GM03348 (cell line): ENCODE measurements at places on chromosomes 3 and 15.
A peak's percentile ranks its signal among the peaks of the same experiment; 100 is the strongest.

DNA sequence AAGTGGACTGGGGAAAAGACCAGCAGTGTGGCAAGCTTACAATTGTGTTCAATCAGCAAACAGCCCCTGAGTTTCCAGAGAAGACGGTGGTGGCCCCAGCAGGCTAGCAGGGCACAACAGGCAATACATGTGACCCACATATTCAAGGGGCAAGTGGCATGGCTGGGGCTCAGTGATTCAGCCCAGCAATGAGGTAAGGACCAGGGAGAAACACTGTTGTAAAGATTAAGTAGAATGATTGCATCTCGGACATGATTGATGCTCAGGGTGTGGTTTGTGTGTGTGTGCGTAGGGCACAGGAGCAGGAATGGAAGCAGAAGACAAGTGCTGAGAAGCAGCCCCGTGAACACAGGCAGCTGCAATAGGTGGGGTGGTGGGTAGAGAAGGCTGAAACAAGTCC is 37.9 kb downstream of the KLHL6 start:
- DNase-seq: no peak

DNA sequence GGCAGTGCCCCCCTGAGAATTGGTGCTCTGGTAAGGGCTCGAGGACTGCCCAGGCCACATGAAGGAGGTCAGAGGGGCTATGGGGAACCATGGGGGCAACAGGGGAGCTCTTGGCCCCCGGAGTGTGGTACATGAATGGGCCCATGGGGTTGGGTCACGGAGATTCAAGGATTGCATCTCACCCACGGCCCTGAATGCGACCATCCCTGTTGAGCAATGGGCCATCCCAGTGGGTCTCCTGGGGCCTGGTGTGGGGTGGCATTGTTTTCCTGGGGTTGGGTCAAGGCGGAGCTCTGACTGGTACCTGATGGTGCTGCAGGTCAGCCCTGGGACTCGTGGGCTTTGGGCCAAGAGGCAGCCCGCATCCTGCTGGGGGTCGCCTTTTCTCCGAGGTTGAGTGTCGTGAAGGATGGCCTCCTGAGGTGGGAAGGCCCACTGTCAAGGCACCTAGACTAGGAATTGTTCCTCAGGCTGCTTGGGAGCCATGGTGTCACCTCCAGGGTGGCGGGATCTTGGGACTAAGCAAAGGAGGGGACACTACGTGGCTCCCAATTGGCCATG is 198.3 kb downstream of the UBE3A start:
- no peak for DNase-seq

- DNase-seq: no peak
Observed at GRCh38 chr15:92599394-92599970, 56.1 kb downstream of the FAM174B start.

DNA sequence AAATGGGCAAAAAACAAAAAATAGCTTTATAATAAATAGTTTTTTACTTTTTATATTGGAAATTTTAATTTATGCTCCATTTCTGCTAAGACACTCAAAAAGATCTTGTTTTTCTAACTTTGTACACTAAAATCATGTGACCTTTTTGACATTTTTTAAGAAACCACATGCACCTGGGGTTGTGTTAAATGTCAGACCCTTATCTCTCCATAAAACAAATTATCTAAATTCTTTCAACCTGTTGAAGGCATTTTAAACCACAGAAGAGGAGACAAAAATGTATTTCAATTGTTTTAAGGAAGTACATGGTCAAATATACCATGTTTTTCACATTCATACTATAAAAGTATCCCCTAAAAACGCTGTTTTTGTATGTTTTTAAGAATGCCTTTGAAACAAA is 29.2 kb downstream of the IFT80 start:
- DNase-seq: no peak

GRCh38 chr15:89416339-89417183 is 79.8 kb downstream of the RHCG start:
- DNase-seq: peak; percentile 83

DNA sequence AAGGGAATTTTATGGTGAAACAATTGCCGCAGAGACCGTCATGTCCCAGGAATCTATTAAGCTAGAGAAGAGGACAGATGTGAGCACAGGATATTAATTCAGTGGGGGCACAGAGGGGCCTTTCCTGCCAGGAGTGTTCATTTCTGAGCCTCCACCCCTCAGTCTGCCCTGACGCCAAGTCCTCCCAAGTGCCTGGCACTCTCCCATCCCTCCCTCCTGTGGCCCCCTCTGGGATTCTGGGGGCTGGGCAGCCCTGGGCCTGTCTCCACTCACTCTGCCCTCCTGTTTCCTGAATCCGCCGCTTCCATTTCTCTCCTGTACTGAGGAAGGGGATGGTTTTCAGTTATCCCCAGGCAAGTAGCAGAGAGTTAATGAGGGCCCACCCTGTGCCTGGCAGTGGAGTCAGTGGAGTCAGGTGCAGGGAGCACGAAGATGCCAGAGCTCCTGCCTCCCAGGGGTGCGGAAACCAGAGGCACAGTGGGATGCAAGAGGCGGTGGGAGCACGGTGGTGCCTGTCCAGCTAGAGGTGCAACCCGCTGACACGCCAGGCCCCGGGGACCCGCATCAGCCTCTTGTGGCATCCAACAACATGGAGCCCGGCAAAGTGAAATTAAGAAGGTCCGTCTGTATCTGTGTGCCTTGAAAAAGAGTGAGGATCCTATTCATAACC is 212.5 kb downstream of the XXYLT1 start:
- no peak for DNase-seq

- DNase-seq: no peak
Observed at GRCh38 chr3:71299160-71299559, 284.4 kb downstream of the FOXP1 start.

- DNase-seq: peak; percentile 65
Observed at GRCh38 chr15:68383161-68384074, 48.5 kb downstream of the ITGA11 start.

DNA sequence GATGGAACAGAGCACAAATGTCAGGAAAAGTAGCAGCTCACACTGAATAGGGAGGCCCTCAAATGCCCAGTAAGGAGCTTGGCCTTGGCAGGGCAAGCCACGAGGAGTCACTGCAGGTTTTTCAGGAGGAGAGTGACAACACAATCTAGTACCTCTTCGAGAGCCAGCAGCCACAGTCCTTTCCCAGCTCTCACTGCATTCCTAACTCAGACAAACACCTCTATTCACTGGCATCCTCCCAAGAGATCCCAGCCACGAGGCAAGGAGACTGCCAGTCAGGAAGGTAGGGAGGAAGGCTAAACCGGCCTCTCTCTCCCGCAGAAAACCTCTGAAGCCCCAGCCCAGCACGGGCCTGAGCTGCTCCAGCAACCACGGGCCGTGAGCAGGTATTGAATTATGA is 146.0 kb upstream of the SMAD3 start:
- DNase-seq: no peak

DNA sequence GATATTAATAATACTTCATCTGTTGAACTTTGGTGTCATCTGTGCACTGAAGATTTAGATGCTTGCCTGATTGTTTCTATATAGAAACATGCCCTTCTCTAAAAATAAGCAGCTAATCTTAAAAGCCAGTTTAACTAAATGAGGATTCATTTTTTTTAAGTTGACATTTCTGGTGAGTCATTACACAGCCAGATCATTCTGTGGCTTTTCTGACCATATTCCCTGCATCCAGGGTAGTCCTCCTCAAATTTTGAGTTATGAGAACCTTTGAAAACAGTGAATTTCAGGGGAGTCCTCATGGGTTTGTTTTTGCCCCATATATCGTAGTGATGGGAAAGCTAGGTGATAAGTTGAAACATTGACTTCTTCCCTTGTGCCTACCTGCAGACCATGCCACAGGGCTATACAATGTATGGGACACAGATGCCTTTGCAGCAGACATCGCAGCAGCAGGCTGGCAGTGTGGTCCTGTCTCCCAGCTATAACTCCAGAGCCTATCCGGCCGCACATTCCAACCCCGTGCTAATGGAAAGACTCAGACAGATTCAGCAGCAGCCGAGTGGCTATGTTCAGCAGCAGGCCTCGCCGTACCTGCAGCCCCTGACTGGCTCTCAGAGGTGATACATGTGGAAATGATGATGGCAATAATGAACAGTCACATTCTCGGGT is 26.5 kb upstream of the P2RY12 start:
- peak; percentile 65 for DNase-seq

GRCh38 chr15:70589221-70589620 is 174.1 kb downstream of the UACA start:
- peak; percentile 83 for DNase-seq

DNA sequence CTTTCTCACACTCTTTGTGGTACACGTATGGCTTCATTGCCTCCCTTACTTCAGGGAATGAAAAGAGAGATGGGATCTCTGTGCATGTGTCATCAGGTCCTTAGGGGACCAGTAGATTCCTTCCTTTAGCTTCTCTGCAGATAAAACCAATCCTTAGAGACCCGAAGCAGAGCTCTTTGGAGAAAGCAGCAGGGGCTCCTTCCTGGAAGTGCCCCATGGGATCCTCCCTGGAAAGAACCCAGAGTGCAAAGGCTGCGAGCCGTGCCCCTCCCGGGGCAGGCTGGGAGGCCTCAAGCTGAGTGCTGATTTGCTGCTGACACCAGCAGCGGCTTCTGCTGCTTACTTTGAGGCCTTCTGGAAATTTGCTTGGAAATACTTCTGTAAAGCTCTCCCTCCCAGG is 328.6 kb upstream of the RGMA start:
- no peak for DNase-seq
